Activated T-helper 1 cell treated with Interleukin-2 at 50 U/mL for 16 hours (primary cell): ENCODE measurements at places on chromosomes 5 and 9.

- no peak for DNase-seq
These were observed 45.3 kb upstream of the CDK5RAP2 start for GRCh38 chr9:120625222-120625621.

DNA sequence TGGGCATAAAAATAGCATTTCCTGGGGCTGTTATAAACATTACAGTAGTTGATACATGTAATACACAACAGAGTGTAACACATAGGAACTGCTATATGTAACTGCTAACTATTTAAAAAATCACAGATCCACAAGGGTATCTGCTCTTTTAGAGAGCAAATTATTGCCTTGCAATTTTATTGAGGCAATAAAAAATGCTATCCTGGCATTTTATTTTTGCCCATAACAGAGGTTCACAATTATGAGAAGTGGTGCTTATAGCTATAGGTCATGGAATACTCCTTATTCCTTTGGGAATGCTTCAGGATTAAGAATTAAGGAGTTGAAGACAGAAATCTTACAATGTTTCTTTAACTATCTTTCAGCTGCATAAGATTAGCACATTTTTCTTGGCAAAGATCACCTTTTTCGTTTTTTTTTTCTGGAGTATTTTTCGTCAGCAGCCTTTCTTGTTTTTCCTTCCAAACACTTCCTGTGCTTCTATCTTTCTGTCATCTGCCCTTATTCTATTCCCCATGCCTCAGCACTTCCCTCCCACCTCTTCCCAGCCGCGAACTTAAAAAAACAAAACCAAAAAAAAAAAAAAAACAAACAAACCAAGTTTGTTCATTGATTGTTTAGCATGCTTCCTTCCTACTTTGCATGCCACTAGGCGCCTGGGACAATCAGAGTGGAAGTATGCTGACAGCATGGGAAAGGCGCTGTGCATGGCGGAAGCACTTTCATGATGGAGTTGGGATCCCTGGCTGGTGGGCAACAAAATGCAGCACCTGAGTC lies 264.2 kb downstream of the MAST4 start:
- DNase-seq, result no peak

DNA sequence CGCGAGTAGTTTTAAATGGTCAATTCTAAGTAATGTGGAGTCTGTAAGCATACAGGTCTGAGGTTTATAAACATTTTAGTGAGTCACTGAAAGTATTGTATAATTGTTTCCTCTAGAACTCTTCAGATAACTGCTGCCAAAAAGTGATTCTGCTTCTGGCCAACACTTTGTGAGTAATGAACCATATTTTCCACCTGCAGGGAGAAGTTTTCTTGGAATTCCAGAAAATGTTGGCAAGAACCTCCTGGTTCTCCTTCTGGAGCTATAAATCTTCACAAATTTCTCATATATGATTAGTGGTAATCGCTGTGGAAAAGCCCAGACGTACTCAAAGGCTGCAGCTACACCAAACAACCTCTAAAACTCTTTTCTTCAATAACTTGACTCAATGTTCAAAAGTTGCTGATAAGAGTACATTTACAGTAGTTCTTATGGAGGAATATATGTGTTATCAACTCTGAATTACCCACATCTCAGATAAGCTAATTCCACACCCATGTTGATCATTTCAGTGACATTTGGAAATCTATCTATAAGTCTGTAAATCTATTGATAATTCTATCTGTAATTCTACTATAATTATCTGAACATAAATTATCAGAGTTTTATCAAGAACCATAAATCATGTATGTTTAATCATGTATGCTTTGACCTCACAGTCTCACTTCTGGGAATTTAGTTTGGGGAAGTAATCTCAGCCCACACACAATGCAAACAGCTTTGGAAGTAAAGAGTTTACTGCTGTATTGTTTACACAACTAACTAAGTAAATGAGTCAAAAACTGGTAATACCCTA lies 74.1 kb downstream of the FNBP1 start:
- DNase-seq, result no peak

DNA sequence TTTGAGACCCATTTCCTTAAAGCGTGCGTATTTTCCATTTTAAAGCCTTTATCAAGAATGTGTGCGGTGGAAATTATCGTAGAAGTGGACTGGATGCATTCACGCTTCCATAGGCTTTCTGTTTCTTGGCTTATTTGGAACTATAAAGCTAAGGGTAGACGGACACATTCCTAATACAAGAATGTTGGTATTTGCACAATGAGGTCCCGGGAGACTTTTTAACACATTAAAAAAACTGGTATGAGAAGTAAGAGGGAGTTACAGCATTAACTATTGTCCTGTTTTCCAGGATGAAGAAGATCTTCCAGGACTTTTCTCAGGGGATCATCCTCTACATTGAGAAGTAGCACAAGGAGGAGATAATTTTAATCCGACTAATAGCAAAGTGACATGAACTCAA lies 653.0 kb downstream of the MTRR start:
- DNase-seq, result no peak

DNA sequence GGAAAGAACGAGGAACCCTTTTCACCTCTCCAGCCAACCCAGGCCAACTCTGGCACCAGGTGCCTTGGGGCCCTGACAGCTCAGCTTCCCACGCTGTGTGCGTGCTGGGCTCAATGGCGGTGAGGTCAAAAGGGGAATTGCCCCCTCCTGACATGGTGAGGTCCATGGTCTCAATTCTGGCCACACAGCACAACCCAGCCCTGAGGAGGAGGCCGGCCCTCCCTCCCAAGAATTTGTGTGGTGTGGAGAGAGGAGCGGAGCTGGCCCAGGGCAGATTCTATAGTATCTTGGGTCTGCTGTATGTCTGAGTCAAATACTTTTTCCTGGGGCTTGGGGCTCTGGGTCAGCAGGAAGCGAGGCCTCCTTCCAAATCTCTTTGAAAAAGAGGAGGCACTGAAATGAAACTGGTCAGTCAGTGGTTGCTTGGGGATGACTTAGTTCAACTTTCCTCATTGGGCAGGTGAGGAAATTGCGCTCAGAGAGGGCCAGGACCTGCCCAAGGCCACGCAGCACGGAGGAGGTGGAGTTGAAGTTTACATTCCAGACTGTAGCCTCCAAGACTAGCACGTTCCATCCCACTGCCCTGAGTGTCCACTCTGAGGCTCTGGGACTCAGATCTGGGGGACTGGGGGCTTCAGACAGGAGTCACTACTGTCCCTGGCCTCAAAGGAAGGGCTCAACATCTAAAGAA lies 15.6 kb downstream of the COL27A1 start:
- DNase-seq, result no peak
